Endodermal cell (in vitro differentiated cells): ENCODE measurements at places on chromosomes 6 and 20. TPM values are rescaled to one million over a fixed set of nuclear protein-coding genes. Genes with fewer than 3 reads are reported as not detected.
A peak's percentile ranks its signal among the peaks of the same experiment; 100 is the strongest.

TNF gene
- not detected in 2 replicates for total RNA-seq

LPA gene
- 0.46 to 0.80 TPM (median 0.47 TPM) in 3 replicates for total RNA-seq

TREM1 gene
- total RNA-seq, result not detected in 2 replicates

- no peak for DNase-seq
Measured at GRCh38 chr20:25061821-25062530, 4.0 kb upstream of the ACSS1 start.

GRCh38 chr20:57594092-57594951 is 25.9 kb downstream of the ZBP1 start:
- peak; percentile 90 for DNase-seq

- DNase-seq, result no peak
Measured at GRCh38 chr6:32092760-32093497, 16.2 kb downstream of the TNXB start.

DNA sequence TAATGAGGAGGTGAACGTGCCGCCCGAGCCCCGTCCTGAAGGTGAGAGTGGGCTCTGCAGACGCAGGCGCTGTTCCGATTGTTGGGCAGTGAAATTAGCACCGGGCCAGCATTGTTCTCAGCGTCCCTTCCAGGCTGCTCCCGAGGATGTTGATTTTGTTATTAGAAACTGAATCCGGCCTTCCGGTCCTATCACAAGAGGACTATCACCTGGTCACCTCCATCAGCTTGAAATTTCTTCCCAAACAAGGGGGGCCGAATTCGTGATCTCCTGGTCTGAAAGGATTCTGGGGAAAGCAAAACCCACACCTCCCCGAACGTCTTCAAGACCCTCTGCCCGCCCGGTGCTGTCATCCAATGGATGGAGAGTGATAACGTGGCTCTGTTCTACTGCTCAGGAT is 186.0 kb downstream of the TAF4 start:
- DNase-seq, result no peak

GRCh38 chr6:22437665-22438064 is 131.7 kb upstream of the HDGFL1 start:
- no peak for DNase-seq

DNA sequence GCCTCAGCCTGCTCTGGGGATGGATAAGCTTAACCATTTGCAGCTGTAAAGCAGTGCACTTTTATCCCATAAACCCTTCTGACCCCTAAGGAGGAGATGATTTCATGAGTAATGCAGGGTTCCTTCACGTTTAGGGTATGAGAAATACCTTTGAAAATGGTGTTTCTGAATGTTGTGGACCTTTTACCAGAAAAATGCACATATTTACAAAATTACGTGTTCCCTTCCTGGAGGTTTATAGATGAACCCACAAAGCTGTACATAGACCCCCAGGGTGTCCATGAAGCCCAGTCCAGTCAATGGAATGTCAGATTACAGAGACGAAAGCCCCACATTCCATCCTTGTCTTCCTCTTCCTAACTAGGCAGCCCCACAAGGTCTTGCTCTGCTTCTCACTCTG is 78.6 kb upstream of the INSM1 start:
- DNase-seq, result no peak

DNA sequence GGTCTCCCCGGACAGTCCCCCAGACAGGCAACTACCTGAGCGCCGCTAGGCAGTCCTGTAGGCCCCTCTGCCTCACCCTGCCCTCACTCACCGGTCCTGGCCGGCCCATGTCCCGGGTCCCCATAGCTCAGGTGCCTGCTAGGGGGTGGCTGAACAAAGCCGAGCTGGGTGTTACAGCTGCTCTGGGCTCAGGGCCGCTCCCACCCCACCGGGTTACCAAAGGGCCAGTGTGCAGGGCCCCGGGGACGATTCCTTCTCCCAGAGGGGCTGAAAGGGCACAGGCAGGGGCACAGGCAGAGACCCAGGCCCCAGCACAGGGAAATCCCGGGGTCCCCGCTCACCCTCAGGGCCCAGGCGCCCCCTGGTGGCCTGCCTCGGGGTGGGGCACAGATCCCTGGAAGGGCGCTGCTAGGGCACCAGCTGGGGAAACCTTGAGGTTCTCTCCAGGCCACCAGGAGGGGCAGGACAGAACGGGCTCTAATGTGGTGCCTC is 118.4 kb downstream of the GRM4 start:
- DNase-seq, result peak; percentile 92

GRCh38 chr6:43093436-43094289 is 17.5 kb downstream of the PTK7 start:
- DNase-seq, result no peak

GRCh38 chr6:139277161-139277560 is 14.6 kb downstream of the TXLNB start:
- no peak for DNase-seq

GRCh38 chr20:36496707-36497669 is 44.3 kb upstream of the MYL9 start:
- DNase-seq, result no peak
